ENCODE measurements at places on chromosomes 11 and 22.

GRCh38 chr22:46900549-46900948 lies 138.1 kb downstream of the TBC1D22A start:
- DNase-seq, result no peak

DNA sequence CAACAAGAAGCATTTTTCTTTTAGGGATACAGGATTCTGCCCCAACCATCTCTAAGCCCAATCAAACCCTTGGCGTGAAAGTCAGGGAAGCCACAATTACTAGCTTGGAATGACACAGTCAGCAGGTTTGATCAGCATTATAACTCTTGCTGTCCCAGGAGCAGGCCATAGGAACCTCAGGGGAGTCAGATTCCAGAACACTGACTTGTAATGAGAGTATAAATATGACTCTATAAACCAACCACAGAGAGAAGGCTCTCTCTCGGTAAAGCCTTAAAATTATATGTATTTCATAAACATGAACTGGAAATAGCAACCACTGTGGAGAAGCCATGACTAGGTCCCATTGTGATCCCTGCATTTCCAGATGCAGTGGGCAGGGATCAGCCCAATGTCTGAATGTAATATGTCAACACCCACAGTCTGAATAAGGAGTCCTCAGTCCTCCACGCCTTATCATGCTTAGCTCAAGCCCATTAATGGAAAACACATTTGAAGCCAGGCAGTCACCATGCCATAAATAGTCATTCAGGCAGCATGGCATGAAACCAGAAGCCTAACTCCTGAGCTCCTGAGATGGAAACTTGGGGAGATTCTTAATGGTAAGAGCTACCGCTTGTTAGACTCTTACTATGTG lies 99.1 kb upstream of the MTNR1B start:
- DNase-seq, result no peak

- no peak for DNase-seq
These were observed 1.8 kb downstream of the AHNAK start for GRCh38 chr11:62544581-62545436.

GRCh38 chr22:31446208-31446607 lies 43.4 kb downstream of the EIF4ENIF1 start:
- DNase-seq, result no peak

- DNase-seq, result no peak
These were observed 312.8 kb downstream of the TTC28 start for GRCh38 chr22:28366856-28367255.

- DNase-seq, result no peak
These were observed 46.4 kb upstream of the ALX4 start for GRCh38 chr11:44356351-44356750.

- DNase-seq, result no peak
These were observed 37.6 kb downstream of the RAB30 start for GRCh38 chr11:83033972-83034672.

- DNase-seq, result no peak
These were observed 38.2 kb downstream of the SERPIND1 start for GRCh38 chr22:20811971-20812660.

GRCh38 chr11:59756845-59757244 lies 1.7 kb downstream of the STX3 start:
- DNase-seq, result no peak
